ENCODE measurements at places on chromosomes 6 and 20.

DNA sequence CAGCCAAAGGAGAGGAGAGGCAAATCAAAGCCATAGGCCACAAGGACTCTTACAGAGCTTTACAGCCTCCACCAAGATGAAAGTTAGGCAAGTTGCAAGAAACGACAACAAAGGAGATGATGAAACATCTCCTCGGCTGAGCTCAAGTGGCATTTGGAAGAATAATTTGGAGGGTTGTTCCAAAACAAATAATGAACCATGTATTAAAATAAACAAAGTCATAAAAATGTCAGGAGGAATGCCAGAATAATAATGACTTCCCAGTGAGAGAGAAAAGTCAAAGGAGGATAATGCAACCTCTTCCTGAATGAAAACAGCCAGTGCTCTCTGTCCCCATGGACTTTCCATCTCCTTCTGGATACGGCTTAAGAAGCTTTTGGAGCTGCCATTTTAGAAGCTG is 371.4 kb upstream of the ID4 start:
- no peak for DNase-seq

DNA sequence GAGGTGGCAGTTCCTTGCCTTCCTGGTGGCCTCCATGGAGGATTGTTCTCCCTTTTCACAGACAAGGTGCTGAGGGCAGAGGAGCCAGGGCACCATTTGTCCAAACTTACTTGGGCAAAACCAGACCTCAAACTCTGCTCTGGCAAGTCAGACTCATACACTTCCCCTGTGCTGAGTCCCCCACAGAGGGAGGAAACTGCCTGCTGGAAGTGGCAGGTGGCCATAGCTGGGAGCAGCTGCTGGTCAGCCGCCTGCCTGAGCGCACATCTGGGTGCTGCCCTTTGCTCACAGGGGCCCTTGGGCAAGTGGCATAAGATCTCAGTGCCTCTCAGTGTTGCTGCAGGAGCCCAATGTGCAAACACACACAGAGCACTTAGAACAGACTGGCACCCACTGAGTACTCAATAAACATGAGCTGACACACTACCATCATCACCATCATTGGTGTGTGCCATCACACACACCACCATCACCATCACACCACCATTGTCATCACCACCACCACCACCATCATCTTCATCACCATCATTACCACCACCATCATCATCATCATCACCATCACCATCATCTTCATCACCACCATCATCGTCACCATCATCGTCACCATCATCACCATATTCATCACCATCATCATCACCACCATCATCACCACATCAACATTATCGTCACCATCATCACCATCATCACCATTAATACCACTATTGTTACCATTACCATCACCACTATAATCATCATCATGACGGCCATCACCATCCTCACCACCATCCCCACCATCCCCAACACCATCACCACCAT is 17.6 kb downstream of the NOL4L start:
- no peak for DNase-seq

DNA sequence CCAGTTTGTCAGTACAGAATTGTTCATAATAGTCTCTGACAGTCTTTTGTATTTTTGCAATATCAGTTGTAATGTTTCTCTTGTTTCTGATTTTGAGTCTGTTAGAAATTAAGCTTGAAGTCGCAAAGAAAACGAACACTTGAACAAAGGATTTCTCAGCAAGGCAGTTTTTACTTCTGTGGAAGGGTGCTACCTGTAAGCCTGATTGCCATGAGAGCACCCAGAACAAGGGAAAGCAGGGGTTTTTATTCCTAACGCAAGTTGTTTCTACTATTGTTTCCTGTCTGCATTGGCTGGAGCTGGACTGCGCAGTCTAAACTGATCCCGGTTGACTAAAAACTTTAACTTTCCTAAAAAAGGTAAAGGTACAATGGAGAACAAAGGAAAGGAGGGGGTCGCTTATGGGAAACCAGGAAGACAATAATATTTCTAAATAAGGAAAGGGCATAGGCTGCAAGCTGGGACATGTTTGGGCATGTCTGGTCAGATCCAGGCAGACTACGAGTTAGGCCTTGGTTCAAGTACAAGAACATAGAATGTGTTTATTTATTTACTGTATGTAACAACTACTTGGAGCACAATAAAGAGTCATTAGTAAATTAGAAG is 28.5 kb downstream of the HLA-B start:
- DNase-seq, result no peak

- DNase-seq, result no peak
These were observed 179.7 kb upstream of the MYLIP start for GRCh38 chr6:15948930-15949900.

DNA sequence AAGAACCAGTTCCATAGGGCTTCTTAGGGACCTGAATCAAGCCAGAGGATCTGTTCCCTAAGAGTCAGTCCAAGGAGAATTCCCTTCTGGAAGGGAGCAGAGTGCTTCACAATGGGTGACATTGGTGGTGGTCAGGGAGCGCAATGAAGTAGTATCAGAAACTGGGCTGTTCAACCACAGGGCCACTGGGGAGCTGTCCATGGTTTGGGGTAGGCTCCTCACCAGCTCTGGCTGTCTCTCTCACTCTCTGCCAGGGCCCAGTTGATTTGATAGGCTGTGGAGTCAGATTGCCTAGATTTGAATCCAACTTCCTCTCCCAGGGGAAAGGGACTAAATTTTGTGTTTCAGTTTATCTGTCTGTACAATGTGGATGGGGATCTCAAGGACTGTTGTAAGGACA is 36.7 kb upstream of the CHD6 start:
- DNase-seq, result no peak

- no peak for DNase-seq
These were observed 24.2 kb upstream of the MYMX start for GRCh38 chr6:44192428-44193041.

DNA sequence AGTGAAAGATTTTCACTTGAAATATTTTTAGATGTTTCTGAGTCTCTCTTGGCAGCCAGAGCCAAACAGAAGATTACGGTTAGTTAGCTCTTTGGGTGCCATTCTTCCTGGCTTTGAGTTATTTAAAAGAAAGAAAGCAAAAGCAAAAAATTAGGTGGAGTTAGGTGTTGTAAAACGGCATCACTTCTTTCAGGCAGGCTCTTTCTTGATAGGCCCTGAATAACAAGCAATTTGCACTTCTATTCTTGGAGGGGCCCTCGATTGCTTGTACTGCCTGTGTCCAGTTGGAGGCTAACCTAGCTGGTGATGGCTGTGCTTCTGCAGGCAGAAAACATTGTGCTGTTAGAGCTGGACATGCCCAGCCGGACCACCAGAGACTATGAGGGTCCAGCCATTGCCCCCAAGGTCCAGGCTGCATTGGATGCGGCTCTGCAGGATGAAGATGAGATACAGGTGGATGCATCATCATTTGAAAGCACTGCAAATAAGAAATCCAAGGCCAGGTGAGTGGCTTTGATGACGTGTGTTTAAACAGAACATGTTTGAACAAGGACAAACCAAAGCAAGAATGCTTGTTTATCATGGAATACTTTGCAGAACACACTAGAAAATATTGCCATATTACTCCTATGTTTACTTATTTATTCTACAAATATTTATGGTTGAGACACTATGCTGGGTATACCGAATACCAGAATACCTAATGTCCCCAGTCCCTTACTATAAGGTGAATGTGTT is 28.1 kb upstream of the ASXL1 start:
- no peak for DNase-seq

DNA sequence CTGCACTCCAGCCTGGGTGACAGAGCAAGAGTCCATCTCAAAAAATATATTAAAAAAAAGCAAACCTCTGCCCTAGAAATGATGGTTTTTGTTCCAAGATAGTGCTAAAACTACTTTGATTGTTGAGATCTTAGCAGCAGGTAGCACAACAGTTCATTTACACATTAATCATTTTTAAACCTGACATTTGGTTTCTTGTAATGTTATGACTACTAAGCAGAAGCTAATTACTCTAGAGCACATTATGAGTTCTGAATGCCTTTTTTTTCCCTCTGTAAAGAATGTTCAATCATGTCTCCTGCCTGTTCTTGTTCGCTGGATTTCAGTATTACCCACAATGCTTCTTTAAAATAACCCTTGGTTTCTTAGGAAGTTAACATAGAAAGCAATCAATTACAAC is 24.7 kb upstream of the PHF3 start:
- DNase-seq, result no peak

GRCh38 chr20:47428164-47428563 is 71.7 kb upstream of the ZMYND8 start:
- no peak for DNase-seq

DNA sequence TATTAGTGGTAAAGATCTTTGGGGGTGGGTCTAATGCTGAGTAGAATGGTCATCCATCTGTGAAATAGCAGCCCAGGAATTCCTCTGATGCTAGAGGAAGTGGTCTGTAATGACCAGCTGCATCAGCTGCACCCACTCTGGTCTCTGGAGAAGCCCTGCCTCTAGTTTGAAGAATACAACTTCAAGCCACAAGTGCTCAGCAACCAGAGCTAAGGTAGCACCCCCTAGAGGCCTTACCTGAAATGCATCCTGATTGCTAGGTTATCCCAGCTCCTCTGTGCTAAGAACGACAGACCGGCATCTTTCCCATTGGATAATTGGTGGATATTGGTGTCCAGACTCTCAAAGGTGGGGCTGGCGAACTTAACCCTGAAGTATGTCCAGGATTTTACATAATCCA is 58.2 kb downstream of the DNAH8 start:
- no peak for DNase-seq

- DNase-seq, result no peak
These were observed 3.2 kb upstream of the NCR2 start for GRCh38 chr6:41332241-41332640.

DNA sequence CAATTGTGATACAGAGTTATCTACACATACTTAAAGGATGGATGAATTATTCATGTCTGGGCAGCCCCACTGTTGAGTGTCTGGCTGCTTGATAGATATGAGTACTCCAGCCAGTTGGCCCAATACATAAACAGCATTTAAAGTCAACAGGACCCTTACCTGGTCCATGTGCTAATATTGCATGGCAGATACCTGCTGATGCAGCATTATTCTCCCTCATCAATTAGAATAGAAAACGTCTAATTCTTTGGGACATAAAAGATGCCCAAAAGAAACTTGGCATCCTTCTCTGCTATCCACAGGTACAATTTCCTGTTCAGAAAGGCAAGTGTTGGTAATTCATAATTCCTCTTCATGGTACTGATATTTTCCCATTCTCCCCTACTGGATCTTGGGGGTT is 550.8 kb downstream of the TFAP2B start:
- DNase-seq, result no peak

Measured in omental fat pad (tissue), 4 donors.